ENCODE measurements at places on chromosomes 1 and 21. TPM values are rescaled to one million over a fixed set of nuclear protein-coding genes. Genes with fewer than 3 reads are reported as not detected.

GFI1 gene
- not detected for total RNA-seq

GRCh38 chr1:151048645-151049032 lies 1.1 kb downstream of the C1orf56 start:
- no peaks in the 10 kb centered on the region for H3K36me3 ChIP-seq
- H3K27ac ChIP-seq = no peak overlapping the region
- peak overlapping the region; percentile 69 for H3K4me3 ChIP-seq
- no peaks in the 10 kb centered on the region for H3K27me3 ChIP-seq

- H3K27ac ChIP-seq = no peak overlapping the region
- no peaks in the 10 kb centered on the region for H3K27me3 ChIP-seq
- DNase-seq = peak; percentile 18
- H3K4me3 ChIP-seq = no peak overlapping the region
- peaks cover 19% of the 10 kb centered on the region for H3K4me1 ChIP-seq
- H3K36me3 ChIP-seq = no peaks in the 10 kb centered on the region
These were observed 845.5 kb upstream of the ADGRL4 start for GRCh38 chr1:79852004-79852403.

BARHL2 gene
- not detected for total RNA-seq

DNA sequence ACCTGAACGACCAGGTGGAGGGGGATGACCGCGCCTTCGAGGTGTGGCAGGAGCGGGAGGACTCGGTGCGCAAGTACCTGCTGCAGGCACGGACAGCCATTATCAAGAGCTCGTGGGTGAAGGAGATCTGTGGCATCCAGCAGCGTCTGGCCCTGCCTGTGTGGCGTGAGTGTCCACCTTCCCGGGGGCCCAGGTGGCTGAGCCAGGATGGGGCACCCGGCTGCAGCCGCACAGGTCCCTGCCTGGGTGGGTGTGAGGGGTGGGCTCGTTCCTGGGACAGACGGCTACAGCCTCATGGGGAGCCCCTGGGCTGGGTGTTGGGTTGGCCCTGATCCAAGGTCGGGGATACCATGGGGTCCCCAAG lies 65.2 kb downstream of the TRIM11 start:
- no peak overlapping the region for H3K4me3 ChIP-seq
- H3K4me1 ChIP-seq = no peaks in the 10 kb centered on the region
- peaks cover 6% of the 10 kb centered on the region for H3K36me3 ChIP-seq

DNA sequence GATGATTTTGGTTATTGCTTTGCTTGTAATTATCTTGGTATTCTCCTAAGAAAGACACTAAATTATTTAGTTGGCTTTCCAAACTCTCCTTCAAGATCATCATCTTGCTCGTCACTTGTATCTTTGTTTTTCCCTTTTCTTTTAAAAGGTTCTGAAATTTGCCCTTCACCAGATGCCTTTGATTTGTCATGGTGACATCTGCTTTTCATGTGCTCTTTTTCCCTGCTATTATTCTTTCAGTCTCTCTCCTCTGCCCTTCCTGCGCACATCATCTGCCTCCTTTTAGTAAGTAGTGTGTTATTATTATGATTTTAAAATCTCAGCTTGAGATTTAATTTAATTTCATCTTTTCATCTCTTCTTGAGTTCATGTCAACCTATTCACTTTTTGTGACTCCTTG lies 92.1 kb downstream of the BACH1 start:
- no peaks in the 10 kb centered on the region for H3K27me3 ChIP-seq
- no peak for DNase-seq
- H3K4me1 ChIP-seq = no peaks in the 10 kb centered on the region
- no peak overlapping the region for H3K27ac ChIP-seq
- H3K36me3 ChIP-seq = no peaks in the 10 kb centered on the region
- no peak overlapping the region for H3K4me3 ChIP-seq

- peak; percentile 21 for DNase-seq
- H3K4me1 ChIP-seq = peaks cover 12% of the 10 kb centered on the region
- H3K36me3 ChIP-seq = no peaks in the 10 kb centered on the region
- no peak overlapping the region for H3K27ac ChIP-seq
- H3K4me3 ChIP-seq = no peak overlapping the region
These were observed 8.8 kb downstream of the RAB7B start for GRCh38 chr1:205994346-205994745.

- peaks cover 11% of the 10 kb centered on the region for H3K4me1 ChIP-seq
- no peaks in the 10 kb centered on the region for H3K27me3 ChIP-seq
- no peak overlapping the region for H3K4me3 ChIP-seq
- no peak overlapping the region for H3K27ac ChIP-seq
- no peak for DNase-seq
- H3K36me3 ChIP-seq = no peaks in the 10 kb centered on the region
These were observed 156.1 kb downstream of the PIGK start for GRCh38 chr1:77063118-77063517.

RAB7B gene
- 0.22 TPM for total RNA-seq

NBPF4 gene
- not detected for total RNA-seq

DNA sequence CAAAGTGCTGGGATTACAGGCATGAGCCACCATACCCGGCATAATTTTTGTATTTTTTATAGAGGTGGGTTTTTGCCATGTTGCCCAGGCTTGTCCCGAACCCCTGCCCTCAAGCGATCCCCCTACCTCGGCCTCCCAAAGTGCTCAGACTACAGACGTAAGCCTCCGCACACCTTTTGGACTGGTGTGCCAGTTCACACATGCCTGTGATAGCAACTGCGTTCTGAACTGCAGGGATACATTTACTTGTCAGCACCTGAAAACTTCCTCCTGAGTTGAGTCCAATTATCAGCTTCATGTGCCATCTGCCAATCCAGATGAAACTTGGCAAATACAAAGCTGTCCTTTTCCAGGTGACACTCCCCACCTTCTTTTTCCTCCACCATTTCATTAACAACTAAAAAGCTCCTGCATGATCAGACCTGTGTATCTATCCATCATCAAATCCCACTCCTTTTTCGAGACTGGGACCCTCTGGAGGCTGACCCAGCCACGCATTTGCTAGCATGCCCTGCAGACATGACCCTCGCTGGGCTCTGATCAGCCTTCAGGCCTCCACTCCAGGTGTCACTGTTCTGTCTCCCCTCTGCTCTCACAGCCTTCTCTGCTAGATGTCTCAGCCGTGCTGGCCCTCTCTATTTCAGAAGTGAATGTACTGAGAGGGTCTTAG lies 2.1 kb upstream of the DEGS1 start:
- DNase-seq = no peak
- no peak overlapping the region for H3K4me3 ChIP-seq
- no peak overlapping the region for H3K27ac ChIP-seq
- H3K27me3 ChIP-seq = no peaks in the 10 kb centered on the region
- no peaks in the 10 kb centered on the region for H3K36me3 ChIP-seq

- peak overlapping the region; percentile 57 for H3K4me3 ChIP-seq
- DNase-seq = no peak
- no peaks in the 10 kb centered on the region for H3K36me3 ChIP-seq
These were observed 380 bp downstream of the MFN2 start for GRCh38 chr1:11980676-11980972.
